ENCODE measurements at places on chromosomes 1 and 21.

GRCh38 chr1:219897914-219898313, 30.4 kb downstream of the SLC30A10 start:
- no peak for DNase-seq

DNA sequence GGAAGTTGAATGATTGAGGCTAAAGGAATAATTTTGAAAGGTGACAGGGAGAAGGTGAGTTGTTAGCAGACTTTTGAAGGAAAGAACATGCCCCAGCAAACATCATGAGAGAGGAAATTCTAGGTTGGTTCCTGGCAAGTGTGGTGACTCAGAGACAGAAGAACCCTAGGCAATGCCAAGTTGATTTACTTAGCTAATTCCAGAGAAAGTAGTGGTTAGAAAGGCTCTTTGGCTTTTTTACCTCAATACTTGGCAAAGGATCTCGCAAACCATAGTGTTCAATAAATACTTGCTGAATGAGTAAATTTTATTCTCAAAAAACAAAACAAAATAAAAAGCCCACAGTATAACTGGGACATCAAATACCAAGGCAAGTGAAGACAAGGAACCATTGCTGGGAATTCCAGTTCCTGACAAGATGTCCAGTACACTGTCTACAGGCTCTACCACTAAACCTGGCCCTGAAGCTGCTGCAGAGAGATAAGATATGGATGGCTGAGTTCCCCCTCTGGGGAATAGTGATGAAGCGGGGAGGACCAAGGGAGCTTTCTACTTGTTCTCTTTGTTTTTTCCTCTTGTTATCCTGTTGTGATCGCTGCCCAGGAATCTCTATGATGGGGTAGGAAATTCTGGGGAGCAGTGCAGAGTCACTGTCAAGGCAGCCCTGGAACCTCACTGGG, 48.2 kb downstream of the IL12RB2 start:
- no peak for DNase-seq

- DNase-seq = no peak
Observed at GRCh38 chr1:73909043-73909562, 288.9 kb downstream of the LRRIQ3 start.

DNA sequence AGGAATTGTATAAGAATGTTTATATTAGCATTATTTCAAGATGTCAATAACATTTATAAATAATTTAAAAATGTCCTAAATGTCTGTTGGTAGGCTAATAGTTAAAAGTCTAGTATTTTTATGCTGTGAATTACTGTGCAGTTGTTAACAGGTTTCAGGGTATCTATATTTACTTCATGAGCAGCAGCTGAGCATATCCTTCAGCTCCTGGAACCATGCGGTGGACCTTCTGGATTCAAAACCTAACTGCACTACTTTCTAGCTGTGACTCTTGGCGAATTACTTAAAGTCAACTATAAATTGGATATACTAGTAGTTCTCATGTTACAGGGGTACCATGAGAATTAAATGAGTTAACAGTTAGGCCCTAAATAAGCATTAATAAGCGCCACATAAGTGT, 3.7 kb downstream of the CEP350 start:
- DNase-seq = no peak

- DNase-seq = no peak
Observed at GRCh38 chr1:230068952-230069684, 2.1 kb downstream of the GALNT2 start.

GRCh38 chr1:100322436-100323211, 29.7 kb upstream of the CDC14A start:
- no peak for DNase-seq

- no peak for DNase-seq
Observed at GRCh38 chr1:175618559-175618958, 124.8 kb downstream of the TNR start.

- DNase-seq = no peak
Observed at GRCh38 chr1:58065520-58065919, 481.0 kb downstream of the OMA1 start.

- DNase-seq = no peak
Observed at GRCh38 chr1:44040846-44041245, 9.6 kb upstream of the SLC6A9 start.

- no peak for DNase-seq
Observed at GRCh38 chr1:62367005-62367557, 47.8 kb upstream of the KANK4 start.

DNA sequence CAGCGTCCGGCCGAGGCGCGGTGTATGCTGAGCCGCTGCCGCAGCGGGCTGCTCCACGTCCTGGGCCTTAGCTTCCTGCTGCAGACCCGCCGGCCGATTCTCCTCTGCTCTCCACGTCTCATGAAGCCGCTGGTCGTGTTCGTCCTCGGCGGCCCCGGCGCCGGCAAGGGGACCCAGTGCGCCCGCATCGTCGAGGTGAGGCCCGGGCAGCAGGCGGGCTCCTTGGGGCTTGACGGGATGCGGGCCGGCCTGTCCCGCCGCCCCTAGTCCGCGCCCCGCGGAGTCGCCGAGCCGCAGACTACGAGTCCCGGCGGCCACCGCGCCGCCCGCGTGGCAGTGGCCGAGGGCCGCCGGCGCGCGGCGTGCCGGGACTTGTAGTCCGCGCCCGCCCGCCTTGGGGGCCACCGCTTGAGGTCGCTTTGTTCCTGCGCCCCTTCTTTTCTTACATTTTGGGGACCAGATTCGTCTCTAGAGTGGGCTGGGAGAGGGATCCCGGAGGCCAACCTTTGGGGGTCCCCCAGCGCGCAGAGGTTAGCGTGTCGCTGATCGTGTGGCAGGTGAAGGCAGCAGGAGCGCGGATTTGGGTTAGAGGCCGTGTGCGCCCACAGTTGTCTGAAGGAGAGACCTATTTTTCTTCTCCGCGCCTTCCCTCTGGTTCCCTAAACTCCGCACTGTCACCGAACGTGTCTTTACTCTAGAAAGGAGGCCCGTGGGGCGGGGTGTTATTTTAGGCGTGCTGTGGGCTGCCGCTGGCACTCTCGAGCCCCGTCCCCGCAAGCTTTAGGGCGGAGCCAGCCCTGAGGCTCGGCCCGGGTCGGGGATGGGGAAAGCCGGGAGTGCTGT, 553 bp downstream of the CMPK1 start:
- DNase-seq = peak; percentile 78

GRCh38 chr1:46603481-46603857, 599 bp downstream of the MKNK1 start:
- DNase-seq = no peak

- DNase-seq = no peak
Observed at GRCh38 chr1:38736399-38736798, 123.2 kb downstream of the RRAGC start.

DNA sequence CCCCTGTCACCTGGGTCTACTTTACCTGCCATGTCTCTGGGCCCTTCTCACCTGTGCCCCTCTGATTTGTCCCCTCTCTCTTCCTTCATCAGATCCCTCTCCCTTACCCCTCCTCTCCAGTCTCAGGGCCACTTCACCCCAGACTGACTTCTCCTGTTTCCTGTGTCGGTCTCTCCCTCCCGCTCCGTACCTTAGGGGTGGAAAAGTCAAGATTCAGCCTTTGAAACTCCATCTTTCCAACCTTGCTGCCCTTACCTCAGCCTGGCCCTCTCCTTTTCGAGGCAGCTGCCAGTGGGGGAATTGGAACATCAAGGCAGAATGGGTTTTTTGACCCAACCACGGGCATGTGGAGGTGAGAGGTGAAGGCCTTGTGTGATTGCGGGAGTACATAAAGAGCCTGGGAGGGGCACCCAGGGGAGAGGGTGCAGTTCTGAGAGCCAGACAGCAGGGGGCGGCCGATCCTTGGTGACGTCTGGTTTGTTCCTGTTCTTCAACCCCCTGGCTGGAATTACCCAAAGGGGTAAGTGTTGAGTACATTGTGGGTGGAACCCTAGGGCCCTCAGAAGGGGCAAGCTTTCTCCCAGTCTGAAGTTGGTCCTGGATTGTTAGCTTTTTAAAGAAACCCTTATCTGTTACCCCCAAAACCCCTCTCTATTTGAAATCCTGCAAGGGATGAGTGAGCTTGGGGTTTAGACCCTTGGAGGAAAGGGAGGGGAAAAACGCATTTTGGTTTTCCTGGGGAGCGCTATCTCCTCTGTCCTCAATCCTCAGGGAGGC, 12.3 kb upstream of the DMBX1 start:
- DNase-seq = peak; percentile 67

- DNase-seq = no peak
Observed at GRCh38 chr1:7583291-7584096, 187.6 kb upstream of the VAMP3 start.

GRCh38 chr1:30995990-30996612, 69.4 kb downstream of the PUM1 start:
- no peak for DNase-seq

DNA sequence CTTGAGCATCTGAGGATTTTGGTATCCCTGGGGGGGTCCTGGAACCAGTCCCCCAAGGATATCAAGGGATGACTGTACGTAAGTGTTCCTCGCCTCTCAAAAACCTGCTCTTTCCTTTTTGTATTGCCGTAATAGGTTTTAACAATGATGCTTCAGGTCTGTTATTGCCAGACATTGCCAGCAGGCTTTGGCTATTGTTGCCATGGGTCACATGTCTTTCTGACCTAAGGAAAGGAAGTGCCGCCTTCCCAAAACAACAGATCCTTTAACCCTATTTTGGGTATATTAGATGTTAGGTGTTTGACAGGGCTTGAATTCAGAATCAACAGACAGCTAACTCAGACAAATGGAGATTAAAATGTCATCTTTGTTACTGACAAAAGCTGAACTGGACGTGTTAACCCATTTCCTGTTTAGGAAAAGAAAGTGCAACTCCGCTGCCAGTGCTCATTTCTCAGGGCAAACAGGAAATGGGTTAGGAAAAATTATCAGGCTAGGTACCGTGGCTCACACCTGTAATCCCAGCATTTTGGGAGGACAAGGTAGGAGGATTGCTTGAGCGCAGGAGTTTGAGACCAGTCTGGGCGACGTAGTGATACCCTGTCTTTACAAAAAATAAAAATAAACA, 12.4 kb upstream of the PRPF38B start:
- DNase-seq = no peak

DNA sequence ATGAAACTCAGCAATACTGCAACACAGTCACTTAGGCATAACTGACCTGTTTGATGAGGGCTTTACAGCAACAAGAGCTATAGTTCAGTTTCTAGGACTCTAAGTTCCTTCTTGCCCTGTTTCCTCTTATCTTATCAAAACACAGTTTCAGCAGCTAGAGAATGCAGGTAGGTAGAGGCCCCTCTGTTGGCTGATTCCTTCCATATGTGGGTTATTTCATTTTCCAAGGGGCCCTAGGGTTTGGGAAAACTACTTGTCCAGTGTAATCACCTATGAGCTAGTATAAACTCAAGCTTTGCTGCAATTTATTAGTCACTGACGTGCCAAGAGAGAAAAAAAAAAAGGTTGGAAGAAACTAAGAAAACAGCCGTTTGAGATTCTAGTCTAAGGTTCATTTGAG, 607.7 kb upstream of the USP24 start:
- no peak for DNase-seq

DNA sequence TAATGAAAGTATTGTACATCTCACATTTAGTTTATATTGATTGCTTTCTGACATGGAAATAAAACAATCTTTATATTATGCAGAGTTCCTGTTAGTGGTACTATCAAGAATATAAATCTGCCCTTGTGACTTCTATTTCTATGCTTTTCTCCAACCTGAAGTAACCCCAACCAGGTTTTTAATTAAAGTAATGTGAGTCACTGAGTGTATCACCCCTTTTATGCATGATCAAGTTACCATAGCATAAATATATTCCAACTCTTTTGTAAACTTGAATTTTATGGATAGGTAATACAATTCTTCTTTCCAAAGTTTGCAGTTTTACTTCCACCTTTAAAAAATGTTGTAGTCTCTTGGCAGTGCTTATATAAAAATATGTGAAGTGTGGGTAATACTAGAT, 532.3 kb downstream of the USP25 start:
- DNase-seq = no peak

DNA sequence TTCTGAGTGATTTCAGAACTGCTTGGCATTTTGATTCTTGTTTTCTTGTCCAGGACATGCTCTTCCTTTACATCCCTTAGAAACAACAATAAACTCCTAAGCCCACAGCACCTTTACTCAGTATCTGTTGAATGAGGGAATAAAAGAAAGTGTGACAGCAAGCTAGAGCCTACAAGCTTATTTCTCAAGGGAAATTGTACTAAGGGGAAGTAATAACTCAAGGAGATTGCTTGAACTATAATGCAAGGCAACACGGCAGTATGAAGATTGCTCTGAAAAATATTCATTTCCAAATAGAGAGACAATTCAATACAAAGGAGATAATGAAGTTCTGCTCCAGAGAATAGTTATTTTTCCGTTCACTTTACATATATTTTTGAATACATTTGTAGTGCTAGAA, 6.5 kb downstream of the OR6P1 start:
- DNase-seq = no peak

GRCh38 chr1:56377431-56377830, 201.9 kb downstream of the PLPP3 start:
- DNase-seq = no peak

DNA sequence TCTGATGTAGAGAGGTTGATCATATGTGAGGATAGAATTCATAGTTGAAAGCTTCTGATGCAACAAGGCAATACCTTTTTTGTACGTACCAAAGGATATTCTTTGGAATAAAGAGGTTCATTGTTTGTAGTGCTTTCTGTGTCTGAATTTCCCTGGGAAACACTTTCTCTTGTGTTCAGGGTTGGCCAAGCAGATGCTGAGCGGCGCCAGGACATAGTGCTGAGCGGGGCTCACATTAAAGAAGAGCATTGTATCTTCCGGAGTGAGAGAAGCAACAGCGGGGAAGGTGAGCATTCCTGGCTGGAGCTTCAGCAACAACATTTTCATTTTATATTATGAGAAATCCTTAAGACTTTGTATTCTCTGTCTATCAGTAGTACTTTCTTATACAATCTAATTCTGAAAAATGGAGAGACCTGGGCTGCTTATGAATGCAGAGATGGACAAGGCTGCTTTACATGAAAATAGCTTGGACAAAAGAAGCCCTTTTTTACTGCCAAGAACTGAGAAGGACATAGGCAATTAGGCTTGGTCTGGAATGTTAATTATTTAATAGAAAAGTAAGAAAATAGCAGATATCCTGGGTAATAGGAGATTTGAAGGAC, 85.2 kb downstream of the KIF1B start:
- DNase-seq = no peak

All from activated B cell treated with CpG ODN at 0.5 μM for 24 hours (primary cell).